Fibroblast of villous mesenchyme (primary cell): ENCODE measurements at places on chromosomes 4 and X.

GRCh38 chr4:163495900-163496299 lies 1.4 kb downstream of the TMA16 start:
- no peak for DNase-seq

- peak; percentile 63 for DNase-seq
These were observed 28.9 kb downstream of the TMPRSS11E start for GRCh38 chr4:68476191-68476590.

- peak; percentile 69 for DNase-seq
These were observed 20.3 kb upstream of the GUCY1B1 start for GRCh38 chr4:155738548-155738947.

GRCh38 chr4:6200922-6201362 lies 593 bp upstream of the JAKMIP1 start:
- DNase-seq: no peak

- no peak for DNase-seq
These were observed 754.4 kb downstream of the NLGN4X start for GRCh38 chrX:5474282-5474681.

DNA sequence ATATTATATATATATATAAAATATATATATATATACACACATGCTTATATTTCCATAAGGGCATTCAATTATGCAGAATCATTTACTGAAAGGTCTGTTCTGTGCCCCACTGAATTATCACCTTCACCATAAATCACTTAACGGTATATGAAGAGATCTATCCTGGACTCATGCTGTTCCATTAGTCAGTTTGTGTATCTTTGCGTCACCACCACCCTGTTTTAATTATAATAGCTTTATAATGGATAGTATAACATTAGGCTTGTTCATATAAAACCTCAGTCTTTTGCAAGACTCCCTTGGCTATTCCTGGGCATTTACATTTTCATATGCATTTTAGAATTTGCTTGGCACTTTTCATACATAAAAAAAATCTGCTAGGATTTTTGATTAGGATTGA lies 19.1 kb downstream of the WDR17 start:
- DNase-seq: no peak

DNA sequence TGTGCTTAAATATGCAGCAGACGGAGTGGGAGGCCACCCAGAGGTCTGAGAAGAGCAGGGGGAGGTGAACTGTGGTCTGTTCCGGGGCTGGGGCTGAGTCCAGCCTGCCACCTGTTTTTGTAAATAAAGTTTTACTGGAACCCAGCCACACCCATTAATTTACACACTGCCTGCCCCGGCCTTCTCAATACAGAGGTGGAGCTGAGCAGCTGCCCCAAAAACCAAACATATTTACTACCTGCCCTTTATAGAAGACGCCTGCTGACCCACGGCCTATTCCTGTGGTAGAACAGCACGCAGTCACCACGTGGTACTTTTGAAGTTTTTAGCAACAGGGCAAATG lies 45.9 kb downstream of the FGFRL1 start:
- no peak for DNase-seq

GRCh38 chrX:154044091-154044490 lies 24.4 kb upstream of the IRAK1 start:
- no peak for DNase-seq

DNA sequence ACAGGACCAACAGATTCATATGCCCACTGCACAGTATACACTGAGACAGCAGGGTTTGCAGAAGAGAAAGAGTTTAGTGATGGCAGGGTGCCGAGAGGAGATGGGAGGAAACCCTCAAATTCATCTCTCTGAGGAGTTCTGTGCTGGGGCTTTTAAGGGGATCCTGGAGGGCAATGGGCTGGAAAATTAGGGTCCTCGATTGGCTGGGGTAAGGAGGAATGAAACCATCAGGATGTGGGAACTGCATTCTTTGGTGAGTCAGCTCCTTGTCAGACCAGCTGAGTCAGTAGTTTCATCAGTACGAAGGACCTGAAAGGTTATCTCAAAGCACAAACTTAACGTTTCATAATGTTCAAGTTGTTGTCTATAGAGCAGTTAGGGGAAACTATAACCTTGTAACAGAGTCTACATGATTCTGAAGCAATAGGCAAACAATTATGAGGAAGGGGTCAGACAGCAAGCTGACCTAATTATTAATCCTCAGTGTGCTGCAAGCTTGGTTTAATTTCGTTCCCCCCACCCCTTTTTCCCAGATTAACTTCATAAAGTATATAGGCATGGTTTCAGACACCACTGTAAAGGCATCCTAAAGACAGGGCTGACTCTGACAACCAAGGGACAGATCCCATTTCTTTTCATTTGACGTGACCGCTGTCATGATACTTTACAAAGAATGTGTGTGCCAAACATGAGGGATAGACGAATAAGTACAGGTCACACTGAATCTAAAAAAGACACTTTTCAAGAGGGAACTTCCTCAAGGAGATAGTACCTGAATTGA lies 1.5 kb upstream of the MSMO1 start:
- peak; percentile 82 for DNase-seq

DNA sequence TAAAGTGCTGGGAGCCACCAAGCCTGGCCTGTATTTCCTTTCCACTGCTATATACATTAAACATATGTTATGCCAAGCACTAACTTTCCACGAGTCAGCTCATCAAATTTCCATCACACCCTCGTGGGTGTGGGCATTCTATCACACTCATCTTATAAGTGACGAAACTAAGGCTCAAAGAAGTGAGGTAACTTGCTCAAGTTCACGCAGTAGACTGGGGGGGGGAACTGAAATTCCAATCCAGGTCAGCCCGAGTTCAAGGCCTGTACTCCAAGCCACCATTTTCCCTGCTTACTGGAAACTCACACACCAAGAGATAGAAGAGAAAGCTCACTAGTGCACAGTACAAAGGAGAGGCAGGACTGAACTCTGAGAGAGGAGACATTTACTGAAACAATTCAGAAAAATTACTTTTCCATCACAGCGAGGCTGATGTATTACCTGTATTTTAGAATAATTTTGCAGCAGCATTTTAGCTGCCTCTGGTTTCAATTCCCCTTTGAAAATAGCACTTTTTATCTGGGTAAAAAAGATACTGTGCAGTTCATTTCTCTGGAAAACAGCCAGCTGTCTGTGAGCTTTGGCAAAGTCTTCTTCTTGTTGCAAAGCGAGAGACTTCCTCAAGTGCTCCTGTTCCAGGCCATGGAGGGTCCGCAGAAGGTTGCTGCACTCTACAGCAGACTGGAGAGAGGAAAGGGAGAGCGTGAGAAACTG lies 76.8 kb downstream of the EVC2 start:
- DNase-seq: no peak

GRCh38 chr4:71290476-71290875 lies 48.3 kb upstream of the SLC4A4 start:
- no peak for DNase-seq

- DNase-seq: no peak
These were observed 42.3 kb downstream of the NSG1 start for GRCh38 chr4:4428966-4429875.

- DNase-seq: no peak
These were observed 6.5 kb downstream of the FUNDC1 start for GRCh38 chrX:44536198-44536597.

DNA sequence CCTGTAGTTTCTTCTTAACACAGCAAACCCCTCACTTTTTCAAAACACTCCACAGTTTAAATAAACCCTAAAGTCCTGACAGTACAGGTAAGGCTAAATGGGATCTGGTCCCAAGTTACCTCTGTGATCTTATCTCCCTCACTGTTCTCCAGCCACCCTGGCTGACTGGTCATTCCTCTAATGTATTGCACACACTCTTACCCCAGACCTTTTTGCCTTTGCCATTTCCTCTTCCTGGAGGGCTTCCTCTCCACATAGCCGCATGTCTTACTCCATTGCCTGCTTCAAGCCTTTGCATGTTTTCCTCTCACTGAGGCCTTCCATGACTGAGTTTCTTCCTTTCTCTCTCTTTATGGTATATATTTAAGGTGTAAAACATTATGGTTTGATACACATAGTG lies 19.5 kb upstream of the ANXA3 start:
- DNase-seq: no peak

- DNase-seq: no peak
These were observed 81.8 kb upstream of the TRPC5 start for GRCh38 chrX:112164420-112164819.

GRCh38 chr4:139763205-139763604 lies 97.6 kb downstream of the MGST2 start:
- no peak for DNase-seq

- DNase-seq: no peak
These were observed 126.1 kb downstream of the SPRY1 start for GRCh38 chr4:123522646-123523045.

- peak; percentile 24 for DNase-seq
These were observed 60.6 kb downstream of the GABRA2 start for GRCh38 chr4:46329118-46329976.

GRCh38 chrX:25202827-25203226 lies 187.1 kb upstream of the ARX start:
- DNase-seq: no peak

DNA sequence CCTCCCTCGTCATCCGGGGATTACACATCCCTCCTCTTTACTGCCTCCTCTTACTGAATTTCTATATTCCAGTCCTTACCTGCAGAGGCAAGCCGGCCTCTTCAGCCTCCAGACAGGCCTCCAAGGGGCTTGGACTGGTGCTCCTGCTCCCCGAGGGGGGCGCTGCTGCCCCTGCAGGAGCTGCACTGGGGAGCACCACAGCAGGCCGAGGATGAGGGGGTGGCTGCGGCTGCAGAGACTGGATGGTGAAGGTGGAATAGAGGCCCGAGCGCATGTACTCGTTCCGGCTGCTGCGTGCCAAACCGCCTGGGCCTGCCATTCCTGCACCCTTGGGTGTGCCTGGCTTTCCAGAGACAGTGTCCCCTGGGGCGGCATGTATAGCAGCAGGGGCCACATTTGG lies 9.1 kb upstream of the CFP start:
- DNase-seq: no peak

GRCh38 chrX:110123331-110123782 lies 120.4 kb downstream of the TMEM164 start:
- DNase-seq: peak; percentile 15

- DNase-seq: no peak
These were observed 328.6 kb upstream of the ARX start for GRCh38 chrX:25344161-25344936.

DNA sequence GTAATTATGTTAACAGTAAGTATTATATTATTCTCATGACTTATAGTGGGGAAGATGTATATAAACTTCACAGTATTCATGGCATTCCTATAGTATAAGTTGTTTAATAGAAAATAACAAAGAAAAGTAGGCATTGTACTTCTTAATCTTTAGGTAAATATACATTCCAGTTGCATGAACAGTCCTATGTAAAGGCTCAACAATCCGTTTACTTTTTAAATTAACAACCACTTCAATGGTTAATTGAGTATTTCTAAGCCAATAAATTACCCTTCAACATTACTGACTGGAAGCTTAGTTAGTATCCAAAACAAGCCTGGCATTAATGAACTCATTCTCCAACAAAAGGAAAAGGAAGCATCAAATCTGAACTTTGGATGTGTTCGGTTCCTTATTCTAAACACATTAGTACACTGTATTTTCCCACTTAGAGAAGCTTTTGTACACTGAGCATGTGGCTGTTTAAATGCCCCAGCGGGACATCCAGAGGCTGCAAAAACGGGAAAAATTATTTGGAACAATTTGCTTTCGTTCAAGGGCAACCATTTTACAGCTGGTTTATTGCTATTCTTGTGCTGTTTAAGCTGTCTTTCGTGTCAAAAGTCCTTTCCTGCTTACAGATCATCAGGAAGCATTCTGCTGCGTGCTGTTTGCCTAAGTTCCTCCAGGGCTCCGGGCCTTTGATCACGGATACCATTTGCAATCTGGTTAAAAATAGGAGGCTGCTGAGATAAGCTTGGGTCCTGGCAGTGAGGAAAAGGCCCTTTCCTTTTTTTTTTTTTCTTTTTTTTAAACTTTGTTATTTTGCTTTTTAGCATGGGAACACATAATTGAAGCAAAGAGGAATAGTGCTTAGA lies 460.3 kb downstream of the SPRY1 start:
- peak; percentile 50 for DNase-seq

- DNase-seq: no peak
These were observed 14.7 kb upstream of the SH3KBP1 start for GRCh38 chrX:19902110-19902509.

GRCh38 chrX:41303013-41303412 lies 30.9 kb upstream of the DDX3X start:
- no peak for DNase-seq

GRCh38 chrX:38426785-38427184 lies 74.4 kb downstream of the OTC start:
- DNase-seq: no peak

- no peak for DNase-seq
These were observed 663.2 kb upstream of the HTR2C start for GRCh38 chrX:113920661-113921060.

GRCh38 chr4:139299536-139299935 lies 1.8 kb upstream of the NAA15 start:
- no peak for DNase-seq

DNA sequence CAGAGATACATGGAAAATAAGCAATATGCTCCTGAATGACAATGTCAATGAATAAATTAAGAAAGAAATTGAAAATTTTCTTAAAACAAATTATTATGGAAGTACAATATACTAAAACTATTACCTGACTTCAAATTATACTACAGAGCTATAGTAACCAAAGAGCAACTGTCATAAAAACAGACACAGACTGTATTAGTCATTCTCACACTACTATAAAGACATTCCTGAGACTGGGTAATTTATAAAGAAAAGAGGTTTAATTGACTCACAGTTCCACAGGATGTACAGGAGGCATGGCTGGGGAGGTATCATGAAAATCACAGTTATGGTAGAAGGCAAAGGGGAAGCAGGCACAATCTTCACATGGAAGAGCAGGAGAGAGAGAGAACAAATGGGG lies 60.0 kb upstream of the CYSLTR1 start:
- DNase-seq: no peak

GRCh38 chr4:110612631-110613269 lies 10.1 kb downstream of the PITX2 start:
- peak; percentile 51 for DNase-seq

GRCh38 chr4:139776235-139776634 lies 110.6 kb downstream of the MGST2 start:
- no peak for DNase-seq

- DNase-seq: no peak
These were observed 342.8 kb upstream of the F9 start for GRCh38 chrX:139187738-139188137.

GRCh38 chr4:168647646-168648375 lies 151.0 kb downstream of the PALLD start:
- DNase-seq: no peak

DNA sequence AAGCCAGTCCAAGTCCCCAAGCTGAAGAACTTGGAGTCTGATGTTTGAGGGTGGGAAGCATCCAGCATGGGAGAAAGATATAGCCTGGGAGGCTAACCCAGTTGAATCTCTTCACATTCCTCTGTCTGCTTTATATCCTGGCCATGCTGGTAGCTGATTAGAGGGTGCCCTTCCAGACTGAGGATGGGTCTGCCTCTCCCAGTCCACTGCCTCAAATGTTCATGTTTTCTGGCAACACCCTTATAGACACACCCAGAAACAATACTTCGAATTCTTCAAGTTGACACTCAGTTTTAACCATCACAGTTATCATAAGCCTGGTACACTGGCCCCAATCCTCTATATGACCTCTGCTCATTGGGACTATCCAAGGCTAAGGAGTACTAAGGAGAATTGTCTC lies 124.1 kb upstream of the WDR1 start:
- no peak for DNase-seq

- no peak for DNase-seq
These were observed 390.5 kb upstream of the TECRL start for GRCh38 chr4:64799751-64800150.
